Stimulated activated CD8-positive, alpha-beta memory T cell treated with anti-CD3 and anti-CD28 coated beads, Interleukin-15, amount 100 ng/mL, for 24 hours (primary cell): ENCODE measurements at places on chromosomes 2 and 18.

GRCh38 chr18:35172451-35173035 lies 68.3 kb upstream of the ZNF397 start:
- DNase-seq: no peak

DNA sequence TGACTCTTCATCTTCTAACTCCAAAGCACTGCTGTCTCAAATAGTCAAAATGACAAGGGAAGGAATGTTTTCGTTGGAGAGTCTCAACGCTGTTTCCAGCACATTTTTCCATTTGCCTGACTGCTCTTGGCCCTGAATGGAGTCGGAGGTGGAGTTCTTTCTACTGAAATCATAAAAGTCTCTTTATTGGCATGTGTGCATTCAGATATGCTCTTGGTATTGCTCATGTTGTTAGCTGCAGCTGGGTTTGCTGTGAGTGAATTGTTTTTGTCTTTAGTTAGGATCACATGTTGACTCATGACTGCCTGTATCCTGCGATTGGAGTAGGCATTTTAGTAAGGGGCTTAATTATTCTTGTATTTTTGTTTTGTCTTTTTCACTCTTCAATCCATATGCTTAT lies 16.8 kb downstream of the TMEM17 start:
- no peak for DNase-seq

- DNase-seq: peak; percentile 47
These were observed 26.4 kb upstream of the CD207 start for GRCh38 chr2:70861777-70862625.

- DNase-seq: no peak
These were observed 57.3 kb upstream of the KLF7 start for GRCh38 chr2:207223051-207223450.
